ENCODE measurements at places on chromosomes 4 and X. TPM values are rescaled to one million over a fixed set of nuclear protein-coding genes. Genes with fewer than 3 reads are reported as not detected.

GRCh38 chrX:97057349-97057909 lies 173.7 kb downstream of the RPA4 start:
- no peak overlapping the region for H3K27ac ChIP-seq
- no peaks in the 10 kb centered on the region for H3K36me3 ChIP-seq
- no peaks in the 10 kb centered on the region for H3K4me1 ChIP-seq
- no peak overlapping the region for H3K4me3 ChIP-seq

GRCh38 chr4:31467781-31468180 lies 747.6 kb downstream of the PCDH7 start:
- H3K4me1 ChIP-seq, result no peaks in the 10 kb centered on the region
- no peaks in the 10 kb centered on the region for H3K36me3 ChIP-seq
- DNase-seq, result no peak
- no peaks in the 10 kb centered on the region for H3K27me3 ChIP-seq

DNA sequence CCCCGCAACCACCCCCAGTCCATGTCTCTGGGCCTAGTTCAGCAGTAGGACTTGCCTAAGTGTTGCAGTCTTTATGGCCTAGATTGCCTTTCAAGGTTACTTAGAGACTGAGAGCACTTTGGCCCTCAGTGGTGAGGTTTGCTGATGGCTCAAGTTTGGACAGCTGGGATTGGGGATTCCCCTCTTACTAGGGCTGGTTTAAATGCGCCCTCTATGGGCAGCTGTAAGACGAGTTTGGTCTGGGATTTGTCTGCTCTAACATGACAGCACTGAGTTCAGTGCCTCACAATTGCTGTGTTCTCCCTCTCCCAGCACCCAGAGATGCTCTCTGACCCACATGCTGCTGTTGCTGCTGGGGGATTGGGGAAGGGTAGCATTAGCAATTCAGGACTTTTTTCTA lies 23.1 kb downstream of the DACH2 start:
- DNase-seq, result no peak
- no peaks in the 10 kb centered on the region for H3K4me1 ChIP-seq
- H3K4me3 ChIP-seq, result no peak overlapping the region

- no peak overlapping the region for H3K27ac ChIP-seq
- no peaks in the 10 kb centered on the region for H3K27me3 ChIP-seq
- no peak for DNase-seq
- no peak overlapping the region for H3K4me3 ChIP-seq
These were observed 27.9 kb upstream of the KIAA0232 start for GRCh38 chr4:6754481-6755087.

DNA sequence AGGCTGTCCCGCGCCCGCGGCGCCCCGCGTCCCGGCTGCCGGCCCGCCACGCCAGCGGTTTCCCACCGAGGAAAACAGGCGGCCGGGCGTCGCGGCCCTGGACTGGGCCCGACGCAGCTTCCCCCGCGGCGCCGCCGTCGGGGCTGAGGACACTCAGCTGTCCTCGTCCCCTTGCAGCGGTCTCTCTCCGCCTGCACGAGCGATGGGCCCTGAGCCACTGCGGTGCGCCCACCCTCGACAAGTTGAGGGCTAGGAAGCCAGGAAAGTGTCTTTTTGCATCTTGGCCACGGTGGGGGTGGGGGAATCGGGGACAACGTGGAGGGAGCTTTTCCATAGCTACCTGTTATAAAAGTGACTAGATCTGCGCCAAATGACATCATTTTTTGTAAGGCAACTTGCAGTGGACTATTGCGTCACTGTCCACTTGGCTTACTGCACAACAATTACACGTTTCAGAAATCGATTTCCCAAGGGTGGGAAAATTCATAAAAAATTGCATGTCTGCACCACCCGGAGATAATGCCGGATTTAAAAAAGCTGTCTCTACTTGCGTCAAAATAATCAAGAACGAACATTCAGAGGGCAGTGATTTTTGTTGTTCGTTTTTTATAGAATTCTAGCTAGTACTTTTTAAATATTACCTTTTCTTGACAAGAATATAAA lies 1.1 kb downstream of the KLHL15 start:
- no peaks in the 10 kb centered on the region for H3K36me3 ChIP-seq
- peak overlapping the region; percentile 97 for H3K27ac ChIP-seq
- H3K27me3 ChIP-seq, result no peaks in the 10 kb centered on the region
- H3K4me1 ChIP-seq, result no peaks in the 10 kb centered on the region

GPR78 gene
- total RNA-seq, result not detected

Measured in right atrium auricular region (tissue), 2 donors.